ENCODE measurements at places on chromosomes 13 and 19.
A peak's percentile ranks its signal among the peaks of the same experiment; 100 is the strongest.

DNA sequence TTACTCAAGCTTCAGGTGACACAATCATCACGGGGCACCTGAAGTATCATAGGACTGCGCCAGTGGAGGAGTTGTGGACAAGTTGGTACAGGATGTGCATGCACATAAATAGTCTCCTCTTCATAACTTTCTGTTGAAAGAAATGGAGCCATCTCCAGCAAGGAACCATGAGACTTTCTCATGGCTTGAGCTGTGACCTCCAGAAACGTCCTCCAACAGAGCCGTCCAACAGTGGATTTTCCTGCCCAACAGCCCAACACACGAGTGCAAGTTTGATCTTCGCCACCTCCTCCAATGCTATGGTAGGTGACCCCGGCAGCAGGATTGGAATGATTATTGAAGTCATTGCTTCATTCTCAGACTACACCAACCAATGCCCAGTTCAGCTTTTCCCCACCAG is 105.1 kb upstream of the ZNF507 start:
- DNase-seq: no peak

DNA sequence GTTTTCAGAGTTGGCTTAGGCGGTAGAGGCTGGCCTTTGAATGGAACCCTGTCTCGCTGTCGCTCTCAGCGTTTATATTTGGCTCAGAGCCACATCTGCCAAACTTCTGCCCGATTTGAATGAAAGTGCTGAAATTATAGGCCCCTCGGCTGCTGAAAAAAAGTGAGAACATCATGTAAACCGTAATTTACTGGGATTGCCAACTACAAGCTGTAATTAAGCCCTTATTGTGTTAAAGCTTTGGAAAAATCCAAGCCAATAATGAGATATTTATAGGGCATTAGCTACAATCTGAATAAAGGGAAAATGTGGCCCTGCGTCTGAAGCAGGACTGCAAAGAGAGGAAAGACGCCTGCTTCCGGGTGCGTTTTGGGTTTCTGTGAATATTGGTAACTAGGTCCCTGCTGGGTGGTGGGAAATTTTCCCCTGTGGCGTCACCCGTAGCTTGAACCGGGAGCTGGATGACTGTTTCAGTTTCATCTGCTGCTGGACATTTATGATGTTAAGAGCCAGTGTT is 9.9 kb downstream of the DNM2 start:
- no peak for DNase-seq

DNA sequence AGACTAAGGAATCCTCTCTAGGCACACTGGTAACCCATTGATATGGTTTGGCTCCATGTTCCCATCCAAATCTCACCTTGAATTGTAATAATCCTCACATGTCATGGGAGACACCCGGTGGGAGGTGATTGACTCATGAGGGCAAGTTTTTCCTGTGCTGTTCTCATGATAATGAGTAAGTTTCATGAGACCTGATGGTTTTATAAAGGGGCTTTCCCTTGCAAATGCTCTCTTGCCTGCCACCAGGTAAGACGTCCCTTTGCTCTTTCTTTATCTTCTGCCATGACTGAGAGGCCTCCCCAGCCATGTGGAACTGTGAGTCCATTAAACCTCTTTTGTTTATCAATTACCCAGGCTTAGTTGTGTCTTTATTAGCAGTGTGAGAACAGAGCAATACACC is 81.4 kb upstream of the GPC6 start:
- no peak for DNase-seq

GRCh38 chr19:51367255-51367564 is 1.0 kb upstream of the ETFB start:
- no peak for DNase-seq

GRCh38 chr13:43200307-43200706 is 176.9 kb downstream of the DNAJC15 start:
- DNase-seq: no peak

GRCh38 chr13:98961503-98962105 is 16.3 kb downstream of the DOCK9 start:
- no peak for DNase-seq

DNA sequence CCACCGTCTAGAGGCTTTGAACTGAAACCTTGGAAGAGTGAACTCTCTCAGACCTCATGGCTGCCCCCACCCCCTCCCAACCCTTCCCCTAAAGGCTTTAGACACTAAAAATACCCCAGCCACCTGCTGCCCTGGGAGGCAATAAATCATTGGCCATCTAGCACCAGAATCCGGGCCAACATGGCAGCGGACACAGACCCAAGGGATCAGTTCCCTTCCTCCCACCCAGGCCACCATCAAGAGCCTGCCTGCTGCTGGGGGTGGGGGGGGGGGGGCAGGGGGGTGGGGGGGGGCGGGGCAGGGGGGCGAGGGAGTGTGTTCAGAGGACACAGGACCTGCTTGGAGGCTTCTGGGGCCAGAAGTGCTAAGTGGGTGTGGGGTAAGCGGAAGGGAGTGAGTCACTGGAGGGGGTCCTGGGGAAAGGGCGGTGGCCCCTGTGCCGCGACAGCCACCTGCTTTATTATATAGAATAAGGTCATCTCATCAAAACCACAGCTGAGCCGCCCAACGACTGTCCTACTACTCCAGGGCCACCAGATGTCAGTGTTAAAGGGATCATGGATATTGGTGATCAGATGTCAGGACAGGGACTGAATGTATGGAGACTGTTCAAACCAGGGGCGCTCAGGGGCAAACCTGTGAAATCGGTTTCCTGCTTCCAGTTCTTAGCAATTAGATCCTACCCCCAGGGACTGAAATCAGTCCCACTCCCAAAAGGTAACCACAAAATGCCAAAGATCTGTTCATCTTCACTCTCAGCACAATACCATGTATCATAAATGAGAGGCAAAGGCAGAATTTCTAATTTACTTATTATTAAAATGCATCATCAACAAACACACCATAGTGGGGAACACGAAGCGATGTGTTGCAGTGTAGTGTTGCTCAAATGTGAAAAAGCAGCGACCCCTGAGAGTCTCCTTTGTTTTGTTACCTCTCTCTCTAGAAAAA is 24.3 kb downstream of the ARL11 start:
- DNase-seq: no peak

DNA sequence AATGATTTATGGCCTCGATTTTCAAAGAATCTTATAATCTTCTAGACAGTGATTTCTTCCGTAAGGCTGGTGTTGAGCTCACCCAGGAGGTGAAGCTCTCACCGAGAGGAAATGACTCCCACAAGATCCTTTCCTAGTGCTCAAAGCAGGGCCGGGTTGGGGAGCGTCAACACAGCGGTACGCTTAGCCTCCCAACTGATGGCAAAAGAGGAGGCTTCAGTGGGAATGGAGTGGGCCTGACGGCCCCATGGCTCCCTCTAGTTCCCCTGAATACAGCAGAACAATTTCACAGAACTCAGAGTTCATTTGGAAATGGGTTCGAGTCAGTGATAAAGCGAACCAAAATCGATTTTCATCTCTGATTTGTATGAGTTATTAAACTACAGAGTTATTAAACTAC is 449.5 kb downstream of the KLF12 start:
- DNase-seq: no peak

DNA sequence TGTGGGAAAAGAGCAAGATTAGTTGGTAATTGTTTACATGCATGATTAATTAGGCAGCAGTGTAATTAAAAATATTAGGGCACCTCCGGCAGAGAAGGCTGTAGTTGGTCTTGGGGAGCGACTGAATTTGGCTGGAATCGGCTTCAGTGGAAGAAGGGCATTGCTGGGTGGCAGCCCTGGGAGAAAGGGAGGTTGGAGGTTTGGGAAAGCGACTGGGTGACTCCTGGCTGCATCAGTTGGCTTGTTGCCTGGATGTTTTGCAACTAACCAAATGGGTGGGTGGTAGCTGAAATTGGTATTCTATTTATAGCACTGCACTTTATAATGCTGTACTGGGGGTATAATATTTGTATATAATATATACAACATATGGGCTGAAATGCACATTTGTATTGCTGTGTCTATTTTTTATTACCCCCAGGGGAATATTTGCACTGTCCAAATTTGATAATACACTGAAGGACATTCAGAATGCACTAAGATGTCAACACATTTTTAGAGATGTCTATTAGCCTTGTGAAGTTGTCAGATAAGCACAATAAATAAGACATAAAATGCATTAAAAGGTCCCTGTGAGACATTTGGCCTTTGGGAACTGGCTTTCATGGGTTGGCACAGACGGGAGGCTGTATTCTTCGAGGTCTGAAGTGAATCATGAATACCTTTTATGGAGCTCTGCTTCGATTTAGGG is 1.7 kb downstream of the B3GLCT start:
- no peak for DNase-seq

DNA sequence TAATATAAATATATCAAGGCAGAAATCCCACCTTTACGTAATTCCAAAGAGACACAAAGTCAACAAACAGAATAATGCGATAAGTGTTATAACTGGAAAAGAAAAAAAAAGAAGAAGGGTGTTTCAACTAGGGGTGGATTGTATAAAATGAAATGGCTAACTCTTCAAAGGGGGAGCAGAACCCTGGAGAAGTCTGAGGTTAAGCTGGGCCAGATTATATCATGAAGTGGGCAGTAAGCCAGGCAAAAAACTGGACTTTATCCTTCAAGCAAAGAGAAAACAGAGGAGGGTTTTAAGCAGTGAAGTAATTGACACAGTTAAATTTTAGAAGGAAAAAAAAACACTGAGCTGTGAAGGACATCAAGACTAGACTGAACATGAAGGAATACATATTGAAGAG is 41.9 kb downstream of the TBC1D4 start:
- no peak for DNase-seq

- no peak for DNase-seq
Measured at GRCh38 chr13:88736026-88736425, 1064.9 kb downstream of the SLITRK5 start.

DNA sequence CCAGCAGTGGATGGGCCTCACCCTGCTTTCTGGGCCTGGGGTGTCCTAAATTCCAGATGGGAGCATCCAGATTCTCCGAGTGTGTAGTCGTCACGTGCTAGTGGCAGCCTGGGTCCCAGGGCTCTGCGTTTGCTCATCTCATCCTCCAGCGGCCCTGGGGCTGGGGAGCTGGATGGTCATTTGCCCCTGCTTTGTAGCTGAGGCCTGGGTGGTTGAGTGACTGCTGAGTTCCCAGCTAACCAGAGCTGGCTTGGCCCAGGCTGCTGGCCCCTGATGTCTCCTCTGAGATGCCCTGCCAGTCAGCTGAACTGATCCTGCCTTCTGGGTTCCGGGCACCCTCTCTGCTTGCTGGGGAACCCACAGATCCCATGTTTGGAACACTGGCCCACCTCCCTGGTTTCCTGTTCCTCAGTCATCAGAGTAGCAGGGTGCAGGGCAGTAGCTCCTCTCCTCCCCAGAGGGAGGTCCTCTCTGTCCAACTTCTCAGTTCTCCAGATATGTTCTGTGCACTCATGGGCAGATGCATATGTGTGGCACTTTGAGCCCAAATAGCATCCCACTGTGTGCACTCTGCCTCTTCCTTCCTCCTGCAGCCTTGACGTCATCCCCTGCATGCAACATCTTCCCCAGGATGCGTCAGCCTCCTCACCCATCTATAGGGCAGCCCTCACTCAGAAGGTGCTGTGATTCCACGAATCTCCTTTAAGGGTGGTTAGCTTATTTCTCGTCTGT is 22.4 kb upstream of the CRTC1 start:
- no peak for DNase-seq

DNA sequence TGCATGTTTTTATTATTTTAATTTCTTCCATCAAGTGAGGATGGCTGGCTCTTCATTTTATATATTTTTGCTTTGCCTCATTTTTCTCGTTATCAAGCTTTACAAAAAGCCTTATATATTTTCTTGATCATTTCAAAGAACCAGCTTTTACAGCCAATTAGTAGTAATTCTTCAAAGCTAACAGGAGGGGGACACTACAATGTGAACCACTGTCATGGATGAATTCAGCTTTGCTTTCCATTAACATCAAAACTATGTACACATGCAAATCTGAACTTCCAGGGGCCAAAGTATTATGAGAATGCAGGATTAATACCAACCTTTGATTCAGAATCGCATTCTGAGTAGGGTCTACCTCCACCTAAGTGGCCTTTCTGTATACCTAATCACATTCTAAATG is 11.1 kb downstream of the UQCRFS1 start:
- DNase-seq: no peak

GRCh38 chr13:111905609-111905945 is 161.4 kb upstream of the SOX1 start:
- DNase-seq: no peak

GRCh38 chr19:11324079-11324661 is 15.3 kb downstream of the RAB3D start:
- peak; percentile 80 for DNase-seq

DNA sequence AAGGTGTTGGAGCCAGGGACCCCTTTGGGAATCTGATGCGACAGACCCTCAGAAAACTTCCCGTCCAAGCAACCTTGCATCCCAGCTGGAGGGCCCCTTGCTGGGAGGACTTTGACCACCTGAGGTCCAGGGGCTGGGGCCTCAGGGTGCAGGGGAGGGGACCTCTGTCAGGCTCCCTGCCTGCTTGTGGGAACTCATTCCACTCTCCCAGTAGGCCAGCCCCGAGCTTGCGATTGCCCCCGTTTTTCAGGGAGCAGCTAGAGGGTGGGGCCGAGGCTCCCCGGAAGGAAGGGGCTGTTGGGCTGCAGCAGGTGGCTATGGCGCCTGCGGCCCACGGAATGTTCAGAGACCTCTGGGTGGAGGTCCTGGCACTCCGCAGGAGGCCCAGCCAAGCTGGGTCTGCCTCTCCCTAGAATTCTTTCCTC is 2.8 kb downstream of the GNA11 start:
- DNase-seq: no peak

DNA sequence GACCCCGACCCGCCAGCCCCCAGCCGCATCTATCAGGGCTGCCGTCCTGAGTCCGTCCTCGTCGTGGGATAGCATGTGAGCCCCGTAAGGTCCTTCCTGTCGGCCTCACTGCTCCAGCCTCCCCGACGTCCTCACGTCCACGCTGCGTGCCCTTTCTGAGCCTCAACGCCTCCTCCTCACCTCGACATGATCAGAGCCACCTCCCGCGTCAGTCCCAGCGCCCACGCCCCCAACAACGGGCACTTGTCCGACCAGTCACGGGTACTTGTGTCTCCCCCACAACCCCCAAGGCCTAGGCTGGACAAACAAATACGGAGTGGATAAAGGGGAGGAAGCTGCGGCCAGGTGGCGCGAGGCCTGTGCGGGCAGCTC is 665 bp downstream of the ZNF497 start:
- no peak for DNase-seq

GRCh38 chr13:45474584-45475454 is 10.1 kb downstream of the COG3 start:
- no peak for DNase-seq

DNA sequence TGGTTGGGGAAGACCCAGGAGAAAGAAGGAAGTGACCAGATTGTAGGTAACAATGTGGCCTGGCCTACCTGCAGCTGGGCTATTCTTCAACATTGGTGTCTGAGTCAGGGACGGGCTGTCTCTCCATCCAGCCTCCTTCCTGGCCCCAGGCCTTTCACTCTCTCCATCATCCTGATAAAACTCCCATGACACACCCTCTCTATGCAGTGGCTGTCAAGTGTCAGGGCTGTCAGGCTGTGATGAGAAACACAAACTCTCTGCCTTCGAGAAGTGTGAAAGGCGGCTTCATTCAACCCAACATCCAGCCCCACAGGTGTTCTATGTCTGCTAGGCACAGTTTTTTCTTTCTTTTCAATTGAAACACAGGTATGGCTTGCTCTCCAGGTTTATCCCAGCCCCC is 153.3 kb upstream of the VSTM2B start:
- no peak for DNase-seq

GRCh38 chr19:17902701-17903100 is 30.1 kb upstream of the CCDC124 start:
- DNase-seq: no peak

Data from left hindlimb (tissue), 1 donor.